ACHN (cell line): ENCODE measurements at places on chromosomes 3 and 15.

DNA sequence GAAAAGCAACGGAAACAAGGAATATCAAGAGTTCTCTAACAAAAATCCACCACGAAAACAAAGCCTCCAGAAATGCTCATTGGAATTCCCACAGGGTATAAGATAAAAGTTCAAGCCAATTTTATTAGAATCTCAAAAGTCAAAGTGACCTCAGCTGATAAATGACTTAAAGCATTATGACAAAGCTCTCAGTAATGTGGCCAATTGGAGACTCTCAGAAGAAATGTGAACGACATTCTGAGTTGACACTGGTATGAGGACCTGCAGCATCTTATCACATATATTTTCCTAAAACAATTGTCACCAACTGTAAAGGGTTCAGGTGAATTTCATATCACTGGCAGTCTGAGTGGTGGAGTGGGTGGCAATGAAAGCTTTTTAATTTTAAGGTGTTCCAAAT, 199.1 kb downstream of the FOXP1 start:
- no peak for DNase-seq

DNA sequence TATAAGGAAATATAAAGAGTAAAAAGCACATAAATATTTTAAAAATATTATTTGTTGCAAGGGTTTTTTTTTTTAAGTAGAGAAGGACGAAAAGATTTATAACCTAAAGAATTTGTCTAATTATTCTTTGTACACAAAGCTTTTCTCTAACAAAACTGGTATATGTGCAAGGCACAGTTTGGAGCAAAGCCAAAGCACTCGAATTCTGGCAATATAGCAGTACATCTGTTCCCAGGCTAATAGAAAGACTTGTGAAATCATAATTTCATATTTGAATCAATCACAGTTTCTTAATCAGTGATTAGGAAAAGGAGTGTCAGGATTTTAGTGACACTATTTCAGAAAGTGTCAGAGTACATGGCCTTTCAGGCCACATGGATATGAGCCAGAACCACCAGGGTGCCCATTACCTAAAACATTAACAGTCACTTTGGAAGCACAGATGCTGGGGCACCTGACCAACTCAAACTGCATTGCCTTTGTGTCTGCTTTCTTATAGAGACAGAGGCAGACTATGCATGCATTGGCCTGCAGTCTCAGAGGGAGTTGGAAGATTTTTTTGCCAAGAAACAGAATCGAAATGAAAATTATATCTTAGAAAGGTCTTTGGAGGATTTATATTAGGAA, 651.8 kb upstream of the SGO1 start:
- DNase-seq, result no peak

DNA sequence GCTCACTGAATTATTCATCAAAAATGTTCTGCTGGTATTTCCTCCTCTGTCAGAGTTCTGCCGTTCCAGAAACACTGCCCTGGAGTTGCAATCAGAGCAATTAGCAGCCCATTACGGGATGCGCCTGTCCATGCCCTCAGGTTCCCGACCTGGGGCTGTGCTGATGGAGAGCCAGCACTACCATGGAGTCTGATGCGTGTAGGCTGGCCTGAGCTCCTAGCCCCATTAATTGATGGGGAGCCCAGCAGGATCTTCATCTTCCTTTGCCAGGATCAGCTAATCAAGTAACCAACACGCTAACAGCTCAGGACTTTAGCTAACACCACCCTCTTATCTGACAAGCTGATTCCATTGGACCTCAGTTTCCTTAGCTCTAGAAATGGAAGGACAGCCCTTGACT, 164.2 kb downstream of the ABHD5 start:
- DNase-seq, result no peak

DNA sequence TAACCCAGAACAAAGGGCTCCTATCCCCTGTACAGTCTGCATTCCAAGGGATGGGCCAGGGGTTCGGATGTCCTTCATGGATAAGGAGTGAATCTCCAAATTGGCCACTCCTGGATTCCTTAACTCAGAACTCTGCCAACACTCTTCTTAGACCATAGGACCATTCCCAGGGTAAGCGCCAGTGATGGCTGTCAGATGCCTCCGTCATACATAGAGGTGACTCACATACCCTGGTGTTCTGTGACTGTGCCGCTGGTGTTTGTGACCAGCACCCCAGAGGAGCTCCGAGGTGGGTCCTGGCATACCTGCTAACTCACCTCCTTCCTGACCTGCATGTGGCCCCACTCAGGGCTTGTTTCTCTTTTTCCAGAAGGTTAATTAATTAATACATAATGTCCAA, 134.7 kb downstream of the KLF13 start:
- DNase-seq, result no peak

GRCh38 chr15:67680641-67681040, 138.1 kb downstream of the MAP2K5 start:
- DNase-seq, result no peak

GRCh38 chr3:107263269-107264021, 113.8 kb upstream of the CCDC54 start:
- DNase-seq, result no peak

DNA sequence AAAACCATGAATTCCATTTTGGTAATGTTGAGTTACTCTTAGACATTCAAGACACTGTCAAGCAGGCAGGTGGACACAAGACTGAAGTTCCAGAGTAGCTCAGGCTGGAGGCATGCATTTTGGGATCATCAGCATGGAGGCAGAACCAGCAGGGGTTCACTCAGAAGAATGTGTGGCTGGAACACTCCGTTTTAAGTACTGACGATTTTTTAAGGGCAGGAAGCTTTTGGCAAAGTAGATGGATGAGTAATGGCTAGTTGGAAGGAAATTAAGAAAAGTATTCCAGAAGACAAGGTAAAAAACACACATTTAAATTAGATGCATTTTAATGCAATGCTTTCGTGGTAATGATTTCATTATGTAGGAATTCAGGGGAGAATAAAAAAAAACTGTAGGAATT, 420.4 kb downstream of the ROBO2 start:
- DNase-seq, result no peak

DNA sequence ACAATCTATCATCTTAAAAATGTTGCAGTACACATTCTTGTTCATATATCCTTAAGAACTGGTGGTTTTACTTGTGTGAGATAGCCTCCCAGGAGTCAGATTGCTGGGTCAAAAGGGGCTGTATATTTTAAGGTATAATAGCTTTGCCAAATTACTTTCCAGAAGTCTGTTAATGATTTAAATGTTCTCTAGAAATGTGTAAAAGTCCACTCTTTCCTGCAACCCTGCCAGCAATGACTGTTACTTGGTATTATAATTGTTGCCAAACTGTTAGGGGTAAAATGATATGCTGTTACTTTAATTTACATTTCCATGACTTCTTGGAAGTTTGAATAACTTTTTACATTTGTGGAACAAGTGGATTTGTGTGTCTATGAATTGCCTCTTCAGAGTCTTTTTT, 170.8 kb downstream of the SLC9A9 start:
- no peak for DNase-seq

- no peak for DNase-seq
Measured at GRCh38 chr3:31635545-31635944, 102.8 kb downstream of the STT3B start.

DNA sequence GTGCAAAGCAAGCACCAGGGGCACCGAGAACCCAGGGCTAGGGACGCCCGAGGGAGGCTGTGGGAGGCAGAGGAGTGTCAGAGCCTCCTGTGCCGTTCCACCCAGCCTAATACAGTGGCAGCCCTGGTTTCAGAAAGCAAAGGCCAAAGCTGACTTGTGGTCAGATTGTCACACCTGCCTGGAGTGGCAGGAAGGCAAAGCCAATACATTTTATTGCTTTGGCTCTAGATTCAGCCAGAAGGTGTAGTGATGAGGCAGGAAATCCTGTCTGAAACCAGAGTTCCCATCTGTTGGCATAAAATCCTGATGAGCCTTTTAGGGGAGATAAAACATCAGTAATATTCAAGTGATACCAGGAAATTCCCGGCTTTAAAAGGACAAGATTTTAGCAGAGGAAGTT, 168.3 kb downstream of the SLCO3A1 start:
- DNase-seq, result no peak

DNA sequence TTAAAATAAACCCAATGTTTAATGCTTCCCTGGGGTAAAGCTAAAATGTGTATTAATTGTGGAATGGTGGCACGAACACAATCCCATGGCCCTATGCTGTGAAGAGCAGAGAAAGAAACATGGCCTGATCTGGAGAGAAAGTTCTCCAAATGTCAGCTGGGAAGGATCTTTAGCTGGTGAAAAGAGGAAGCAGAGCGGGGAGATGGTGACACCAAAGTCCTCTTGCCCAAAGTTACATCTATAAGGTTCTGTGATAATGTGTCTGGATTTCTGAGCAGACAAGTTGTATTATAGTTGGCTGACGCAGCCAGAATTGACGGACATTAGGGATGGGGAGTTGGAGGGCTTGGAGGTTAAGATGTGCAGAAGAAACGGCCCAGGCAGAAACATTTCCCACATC, 196.2 kb downstream of the CHST2 start:
- DNase-seq, result no peak

GRCh38 chr3:190130696-190131095, 10.0 kb upstream of the P3H2 start:
- DNase-seq, result no peak

- no peak for DNase-seq
Measured at GRCh38 chr3:145457825-145458552, 703.0 kb downstream of the PLOD2 start.

DNA sequence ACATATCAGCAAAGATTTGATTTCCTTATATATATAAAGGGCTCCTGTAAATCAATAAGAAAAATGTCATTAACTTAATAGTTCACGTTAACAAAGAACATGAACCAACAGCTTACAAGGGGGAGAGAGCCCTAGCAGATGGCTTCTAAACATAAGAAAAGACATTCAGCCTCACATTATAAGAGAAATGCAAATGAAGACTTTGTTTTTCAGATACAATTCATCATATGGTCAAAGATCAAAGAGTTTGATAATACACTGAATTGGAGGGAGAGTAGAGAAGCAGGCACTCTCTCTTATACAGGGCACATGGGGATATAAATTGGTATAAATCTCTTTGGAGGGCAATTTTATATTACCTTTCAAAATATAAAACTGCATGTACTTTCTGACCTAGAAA, 21.1 kb downstream of the RBP2 start:
- DNase-seq, result no peak

DNA sequence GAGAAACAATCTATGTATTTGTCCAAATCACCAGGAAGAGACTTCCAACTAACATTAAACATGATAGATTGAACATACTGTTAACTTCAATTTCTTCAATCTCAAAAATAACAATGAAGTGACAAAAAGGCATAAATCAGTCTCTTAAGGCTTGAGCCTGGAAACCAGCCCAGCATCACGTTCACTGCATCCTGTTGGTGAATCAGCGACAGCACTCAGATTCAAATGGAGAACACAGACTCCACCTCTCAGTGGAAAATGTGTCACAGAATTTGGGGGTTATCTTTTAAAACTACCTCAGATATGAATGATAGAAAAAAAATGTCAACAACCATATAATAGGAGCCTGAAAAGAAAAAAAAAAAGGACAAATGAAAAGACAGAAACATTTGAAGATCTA, 212.0 kb downstream of the MINAR1 start:
- peak; percentile 31 for DNase-seq

DNA sequence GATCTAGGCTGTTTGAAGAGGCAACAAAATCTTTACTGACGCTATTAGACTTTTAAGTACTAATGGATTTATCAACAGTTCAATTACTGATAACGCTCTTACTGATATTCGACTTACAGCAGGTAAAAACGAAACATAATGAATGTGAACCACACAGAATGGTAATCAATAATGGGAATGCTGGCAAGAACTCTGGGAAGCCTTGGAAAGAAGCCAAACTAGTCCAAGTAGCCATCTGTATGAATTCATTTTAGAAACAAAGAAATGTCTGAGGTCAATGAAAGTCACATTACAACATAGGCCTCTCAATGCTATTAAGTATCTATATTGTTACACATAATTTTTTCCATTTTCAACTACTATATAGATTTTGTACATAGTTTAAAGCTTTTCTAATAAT, 130.0 kb downstream of the DMXL2 start:
- DNase-seq, result no peak

- DNase-seq, result no peak
Measured at GRCh38 chr15:100570735-100571313, 31.2 kb downstream of the LINS1 start.

GRCh38 chr3:72889310-72890165, 1.7 kb downstream of the GXYLT2 start:
- no peak for DNase-seq

DNA sequence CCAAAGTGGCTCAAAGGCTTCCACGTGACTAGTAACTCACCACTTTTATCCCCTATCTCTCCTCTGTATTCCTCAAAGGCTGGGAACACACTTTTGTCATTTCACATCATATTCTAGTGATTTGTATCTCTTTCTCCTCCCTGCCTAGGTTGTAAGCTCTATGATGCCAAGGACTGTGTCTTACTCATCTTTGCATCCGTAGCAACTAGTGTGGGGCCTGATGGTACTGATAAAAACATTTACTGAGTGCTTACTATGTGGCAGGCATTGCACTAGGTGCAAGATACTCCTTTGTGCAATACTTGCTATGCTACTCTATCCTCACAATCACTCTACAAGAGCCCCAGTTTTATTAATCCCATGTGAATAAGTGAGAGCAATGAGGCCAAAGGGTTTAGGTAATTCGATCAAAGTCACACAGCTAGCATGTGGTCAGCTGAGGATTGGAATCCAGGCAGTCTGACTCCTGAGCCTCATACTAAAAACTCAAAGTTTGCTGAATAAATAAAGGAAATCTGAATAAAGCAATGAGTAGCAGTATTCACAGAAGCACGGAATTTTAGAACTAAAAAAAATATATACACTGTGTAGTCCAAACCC, 342.6 kb upstream of the ICE2 start:
- DNase-seq, result no peak
